Renal pelvis (tissue), 12 donors: ENCODE measurements at places on chromosomes 16 and 17. TPM values are rescaled to one million over a fixed set of nuclear protein-coding genes. Genes with fewer than 3 reads are reported as not detected.

DNA sequence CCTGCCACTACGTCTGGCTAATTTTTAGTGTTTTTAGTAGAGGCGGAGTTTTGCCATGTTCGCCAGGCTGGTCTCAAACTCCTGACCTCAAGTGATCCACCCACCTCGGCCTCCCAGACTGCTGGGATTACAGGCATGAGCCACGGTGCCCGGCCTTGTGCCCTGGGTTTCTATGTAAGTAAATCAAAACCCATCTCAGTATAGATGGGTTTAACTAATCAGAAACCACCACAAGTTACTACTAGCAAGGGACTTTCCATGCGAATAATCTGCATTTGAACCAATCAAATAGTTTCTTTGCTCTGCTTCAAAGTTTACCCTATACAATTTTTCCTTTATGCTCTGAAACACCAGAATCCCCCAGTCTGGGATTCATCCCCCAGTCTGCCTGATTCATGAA, 16.5 kb upstream of the EIF1 start:
- no peak for DNase-seq

- DNase-seq: no peak
These were observed 27.7 kb upstream of the GFOD2 start for GRCh38 chr16:67746846-67747245.

GRCh38 chr17:48564188-48565021, 13.7 kb downstream of the HOXB4 start:
- no peak for DNase-seq

GRCh38 chr17:71252436-71252835, 868.4 kb upstream of the SOX9 start:
- no peak for DNase-seq

DNA sequence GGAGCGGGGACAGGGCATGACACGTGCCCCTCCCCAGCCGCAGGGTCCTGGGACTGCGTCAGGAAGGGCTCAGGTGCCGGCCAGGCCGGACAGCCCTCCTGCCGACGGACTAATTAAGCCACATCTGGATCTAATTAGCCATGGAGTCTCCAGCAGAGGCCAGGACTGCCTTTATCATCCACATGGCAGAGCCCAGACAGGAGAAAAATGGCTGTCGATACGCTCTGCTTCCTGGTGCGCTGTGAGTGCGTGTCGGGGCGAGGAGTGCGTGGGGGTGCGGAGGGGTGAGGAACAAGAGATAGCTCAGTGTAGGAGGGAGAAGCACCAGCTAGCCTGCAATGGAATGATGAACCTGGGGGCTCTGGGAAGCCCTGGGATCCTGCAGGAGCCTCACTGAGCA, 218.8 kb downstream of the IRF8 start:
- DNase-seq: peak; percentile 38

DNA sequence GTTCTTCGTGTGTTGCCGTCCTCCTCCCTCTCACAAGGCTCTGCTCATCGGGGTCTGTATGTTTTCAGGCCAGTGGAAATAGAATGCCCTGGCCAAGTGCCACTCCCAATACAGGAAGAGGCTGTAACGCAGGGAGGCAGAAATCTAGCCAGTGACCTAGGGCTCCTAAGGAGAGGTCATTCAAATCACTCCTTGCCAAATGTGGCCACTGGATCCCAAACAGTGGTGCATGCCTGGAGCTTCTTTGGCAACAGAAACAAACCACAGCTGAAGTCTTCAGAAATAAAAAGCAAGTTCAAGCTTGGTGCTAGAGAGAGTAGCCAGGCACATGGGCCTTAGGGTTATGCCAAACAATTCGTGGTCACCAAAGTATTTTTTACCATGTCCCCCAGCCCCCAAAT, 66.1 kb downstream of the SMG6 start:
- no peak for DNase-seq

DNA sequence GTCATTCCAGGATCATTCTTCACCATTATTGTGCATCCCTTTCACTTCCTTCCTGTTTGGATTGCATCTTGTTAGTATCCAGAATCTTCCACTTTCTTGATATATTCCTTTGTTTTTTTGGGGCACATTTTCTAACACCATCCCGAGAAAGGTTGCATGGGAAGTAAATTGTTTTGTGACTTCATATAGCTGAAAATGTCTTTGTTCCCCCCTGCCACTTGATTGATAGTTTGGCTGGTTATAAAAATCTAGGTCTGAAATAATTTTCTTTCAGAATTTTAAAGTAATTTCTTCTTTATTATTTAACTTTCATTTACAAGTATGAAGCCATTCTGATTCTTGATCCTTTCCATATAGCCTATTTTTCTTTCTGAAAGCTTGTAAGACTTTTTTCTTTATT, 32.7 kb downstream of the GAN start:
- DNase-seq: no peak

- no peak for DNase-seq
These were observed 169.3 kb upstream of the MAF start for GRCh38 chr16:79769928-79770243.

DNA sequence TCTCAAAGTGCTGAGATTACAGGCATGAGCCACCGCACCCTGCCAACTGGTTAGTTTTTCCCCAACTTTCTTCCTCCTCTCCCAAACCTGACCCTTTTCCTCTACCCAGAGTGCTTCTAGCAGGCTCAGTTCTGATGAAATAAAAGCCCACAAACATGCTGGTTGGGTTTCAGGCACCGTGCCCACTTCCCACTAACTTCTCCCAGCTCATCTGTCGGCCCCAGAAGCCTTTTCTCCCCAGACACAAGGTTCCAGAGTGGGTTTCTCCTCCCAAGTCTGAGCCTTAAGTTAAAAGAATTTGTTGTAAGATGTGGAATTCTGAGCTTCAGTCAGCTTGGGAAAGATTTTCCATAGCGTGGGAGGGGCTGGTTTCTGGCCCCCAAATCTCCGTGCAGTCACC, 11.5 kb upstream of the SCN4A start:
- no peak for DNase-seq

DNA sequence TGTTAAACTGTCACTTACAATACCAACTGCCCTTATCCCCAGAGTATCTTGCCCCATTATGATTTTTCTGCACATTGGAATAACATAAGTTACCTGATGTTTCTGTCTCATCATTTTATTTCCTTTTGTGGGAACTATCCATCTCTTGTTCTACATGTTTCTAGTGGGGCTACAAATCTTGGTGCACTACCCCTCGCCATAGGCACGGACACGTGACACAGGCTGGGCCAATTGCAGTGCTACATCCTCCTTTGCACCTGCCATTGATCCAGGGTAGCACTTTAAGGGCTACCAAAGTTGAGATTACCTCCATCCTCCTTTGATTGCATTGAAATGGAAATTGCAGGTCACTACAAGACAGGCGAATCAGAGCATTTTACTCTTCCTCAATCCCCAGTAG, 14.2 kb upstream of the SYT17 start:
- DNase-seq: no peak

GRCh38 chr16:20049831-20050230, 23.9 kb downstream of the GPR139 start:
- DNase-seq: no peak

DNA sequence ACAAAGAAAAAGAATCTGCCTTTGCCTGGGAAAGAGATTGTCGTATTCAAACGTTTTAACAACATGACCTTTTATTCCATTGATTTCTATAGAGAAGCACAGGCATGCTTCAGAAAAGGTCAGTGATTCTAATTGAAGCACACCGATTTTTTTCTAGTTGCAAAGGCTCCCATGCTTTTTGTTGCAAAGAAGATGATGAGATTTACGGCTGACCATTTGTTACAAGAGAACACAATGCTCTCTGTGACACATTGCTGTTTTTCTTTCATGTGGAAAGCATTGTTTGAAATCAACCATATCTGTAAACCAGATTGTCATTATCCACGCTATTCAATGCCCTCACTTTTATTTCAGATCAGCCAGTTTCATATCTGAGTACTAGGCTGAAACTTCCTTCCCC, 99.8 kb downstream of the NLK start:
- DNase-seq: no peak

The PRSS53 gene
- polyA plus RNA-seq: 1.0 TPM

The GRAPL gene
- 5.7 TPM for polyA plus RNA-seq
